ENCODE measurements at places on chromosomes 3 and 15.

GRCh38 chr3:126781406-126781805, 77.4 kb downstream of the CHCHD6 start:
- no peak for DNase-seq

DNA sequence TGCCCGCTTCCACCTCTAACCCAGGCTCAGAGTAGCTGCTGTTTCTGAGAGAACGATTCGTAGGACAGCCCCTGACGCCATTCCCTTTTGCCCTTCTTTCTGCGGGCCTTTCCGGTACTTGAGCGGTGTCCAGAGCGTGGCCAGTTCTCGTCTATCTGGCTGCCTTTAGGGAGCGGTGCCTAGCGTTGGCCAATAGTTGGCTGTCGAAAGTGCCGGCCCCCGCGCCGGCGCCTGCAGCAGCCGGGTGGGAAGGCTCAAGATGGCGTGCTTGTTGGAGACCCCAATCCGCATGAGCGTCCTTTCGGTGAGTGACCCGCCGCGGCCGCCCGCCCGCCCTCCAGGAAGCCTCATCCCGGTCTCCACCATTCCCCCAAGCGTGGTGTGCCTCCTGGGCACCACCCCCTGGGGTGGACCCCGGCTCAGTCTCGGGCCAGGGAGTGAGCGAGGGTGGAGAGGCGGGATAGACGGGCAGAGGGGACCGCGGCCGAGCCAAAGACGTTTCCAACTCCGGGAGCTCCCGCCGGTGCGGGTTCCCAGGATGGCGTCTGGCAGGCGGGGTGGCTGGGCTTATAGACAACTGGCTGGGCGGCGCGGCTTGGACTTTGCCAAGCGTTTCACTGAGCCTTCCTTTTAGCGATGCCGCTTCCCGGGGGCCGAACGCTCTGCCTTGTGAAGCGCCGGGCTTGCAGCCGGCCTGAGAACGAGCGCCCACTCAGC, at the start of gene ARMC8:
ARMC8 (plus strand) TSS at position 6 of the 717 bp plus-strand sequence; CDS start at position 260, 254 bp downstream.
- peak; percentile 89 for DNase-seq

GRCh38 chr3:74693251-74693650, 78.8 kb upstream of the CNTN3 start:
- DNase-seq = no peak

GRCh38 chr15:90233387-90234095, at the start of gene CIB1:
Gene CIB1 (minus strand): TSS chr15:90233941. CDS start chr15:90233885, 56 bp downstream.
- DNase-seq = peak; percentile 93

- DNase-seq = no peak
Measured at GRCh38 chr3:160133757-160134156, 91.5 kb upstream of the C3orf80 start.

DNA sequence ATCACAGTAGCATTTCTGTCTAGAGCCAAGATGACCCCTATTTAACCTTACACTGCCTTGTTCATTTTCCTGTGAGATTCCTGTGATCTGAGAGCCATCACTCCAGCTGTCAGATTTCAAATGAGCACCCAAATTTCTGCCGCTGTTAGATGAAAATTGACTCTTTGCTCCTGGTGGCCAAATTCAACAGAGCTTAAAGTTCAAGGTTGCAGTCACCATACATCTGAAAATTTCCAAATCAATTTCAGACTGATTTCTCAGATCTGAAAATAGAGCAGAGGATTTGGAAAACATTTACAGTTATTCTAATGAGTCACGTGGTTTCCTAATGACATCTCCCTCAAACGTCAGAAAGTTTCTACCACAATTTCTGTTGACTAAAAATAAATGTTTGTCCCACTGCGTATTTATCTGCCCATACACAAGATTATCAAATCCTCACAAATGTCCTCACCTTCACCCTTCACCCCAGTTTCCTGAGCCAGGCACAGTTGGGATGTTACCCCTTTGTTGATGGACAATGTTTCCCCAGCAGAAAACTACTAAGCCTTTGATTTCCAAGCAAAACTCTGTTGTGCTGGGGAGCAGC, 16.4 kb downstream of the HDC start:
- no peak for DNase-seq

GRCh38 chr15:69096626-69097025, 63.8 kb upstream of the GLCE start:
- no peak for DNase-seq

DNA sequence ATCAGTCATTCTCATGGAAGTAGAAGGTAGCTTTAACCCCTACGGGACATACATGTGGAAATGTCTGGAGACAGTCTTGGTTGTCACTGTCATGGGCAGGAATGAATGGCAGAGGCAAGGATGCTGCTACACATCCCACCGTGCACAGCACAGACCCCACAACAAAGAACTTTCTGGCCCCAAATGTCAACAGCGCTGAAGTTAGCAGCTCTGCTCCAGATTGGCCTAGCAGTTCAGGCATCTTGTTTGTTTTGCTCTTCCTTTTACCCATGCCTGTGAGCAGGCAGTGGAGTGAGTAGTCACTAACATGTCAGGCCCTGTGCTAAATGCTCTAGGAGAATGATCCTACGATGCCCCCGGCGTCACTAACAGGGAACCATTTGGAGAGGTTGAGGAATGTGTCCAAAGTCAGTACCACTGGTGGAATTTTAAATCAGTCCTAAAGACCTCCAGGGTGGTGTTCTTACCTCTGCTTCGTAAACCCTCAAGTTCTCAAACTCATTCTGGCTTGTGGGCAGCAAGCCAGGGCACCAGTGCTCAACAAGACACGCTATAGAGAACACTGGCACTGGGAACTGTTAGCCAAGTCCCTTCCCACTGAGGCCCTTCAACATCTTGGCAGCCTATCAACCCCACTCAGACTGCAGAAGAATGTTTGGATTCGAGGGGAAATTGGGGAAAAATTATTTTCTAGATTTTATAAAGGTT, 142.2 kb downstream of the FOXP1 start:
- no peak for DNase-seq

- DNase-seq = no peak
Measured at GRCh38 chr3:170959457-170959856, 51.0 kb upstream of the EIF5A2 start.

DNA sequence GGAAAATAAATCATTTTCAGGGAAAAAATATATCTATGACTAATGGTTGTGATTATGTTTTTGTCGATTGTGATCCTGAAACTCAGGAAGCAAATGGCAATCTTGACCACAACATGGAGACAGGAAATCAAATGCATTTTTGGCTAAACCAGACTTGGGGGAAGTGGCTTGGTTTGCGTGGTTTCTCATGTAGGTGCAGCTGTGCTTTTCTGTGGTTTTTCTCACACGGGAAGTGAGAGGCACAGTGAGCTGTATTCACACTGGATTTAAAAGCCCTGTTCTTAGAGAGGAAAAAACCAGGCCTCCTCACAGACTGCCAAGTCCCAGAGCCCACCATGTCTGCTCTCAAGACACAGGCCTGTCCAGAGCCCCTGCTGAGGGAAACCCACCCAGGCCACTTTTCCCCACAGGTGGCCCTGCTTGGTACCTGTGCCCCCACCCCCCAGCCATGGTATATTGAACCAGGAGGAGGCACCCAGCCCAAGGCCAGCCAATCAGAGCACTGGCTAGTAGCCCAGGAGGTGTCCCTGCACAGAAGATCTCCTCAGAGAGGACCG, 46.1 kb downstream of the BTD start:
- DNase-seq = no peak

DNA sequence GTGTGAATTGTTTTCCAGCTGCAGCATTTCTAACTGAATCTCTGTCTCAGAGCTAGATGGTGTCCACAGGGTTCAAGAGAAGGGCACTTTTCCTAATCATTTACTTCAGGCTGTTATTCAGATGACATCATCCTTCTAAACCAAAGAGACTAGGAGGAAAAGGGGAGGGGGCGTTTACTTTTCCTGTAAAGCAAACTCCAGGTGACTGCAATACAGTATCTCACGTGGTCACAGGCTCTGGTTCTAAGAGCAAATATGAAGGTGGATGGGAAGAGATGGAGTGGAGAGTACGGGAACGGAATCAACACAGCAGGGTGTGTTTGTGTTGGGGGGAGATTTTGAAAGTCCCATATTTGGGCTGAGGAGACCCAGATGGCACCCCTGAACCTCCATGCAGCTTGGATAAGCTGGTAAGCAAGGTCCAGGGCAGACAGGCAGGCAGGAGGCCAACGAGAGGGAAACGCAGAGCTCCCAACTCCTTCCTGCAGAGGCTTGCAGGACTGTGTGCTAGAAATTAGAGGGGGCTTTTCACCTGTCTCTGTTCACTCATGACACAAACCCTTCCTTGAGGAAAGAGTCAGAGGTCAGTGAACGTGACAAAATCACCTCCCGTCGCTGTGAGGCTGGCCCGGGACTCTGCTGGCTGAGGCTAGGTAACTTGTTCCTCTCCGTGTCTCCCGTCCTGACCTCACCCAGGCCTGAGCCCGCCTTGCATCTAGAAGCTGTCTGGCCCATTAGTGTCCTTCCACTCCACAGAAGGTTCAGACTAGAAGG, 151.2 kb downstream of the OPA1 start:
- no peak for DNase-seq
